GM04504 (cell line): ENCODE measurements at places on chromosomes 5 and 9.
A peak's percentile ranks its signal among the peaks of the same experiment; 100 is the strongest.

- no peak for DNase-seq
These were observed 83.5 kb downstream of the PDE4D start for GRCh38 chr5:59810041-59810440.

DNA sequence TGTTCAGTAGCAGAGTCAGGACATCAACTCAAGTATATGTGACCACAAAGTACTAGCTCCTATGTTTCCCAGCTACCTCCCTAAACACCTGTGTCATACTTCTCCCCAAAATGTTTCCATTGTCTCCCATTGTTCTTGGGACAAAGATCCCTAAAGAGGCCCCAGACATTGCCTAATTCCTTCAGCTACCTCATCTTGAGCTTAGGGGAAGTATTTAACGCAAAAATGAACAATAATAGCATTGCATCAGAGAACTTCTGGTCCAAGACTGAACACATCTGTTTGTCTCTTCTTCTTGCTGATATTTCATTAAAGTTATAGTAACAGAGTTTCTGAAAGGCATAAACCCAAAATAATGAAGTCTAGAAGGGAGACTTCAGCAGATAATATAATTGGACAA, 430.8 kb downstream of the MTRR start:
- DNase-seq: no peak

- peak; percentile 69 for DNase-seq
These were observed 3.7 kb upstream of the EGR1 start for GRCh38 chr5:138461343-138462125.

DNA sequence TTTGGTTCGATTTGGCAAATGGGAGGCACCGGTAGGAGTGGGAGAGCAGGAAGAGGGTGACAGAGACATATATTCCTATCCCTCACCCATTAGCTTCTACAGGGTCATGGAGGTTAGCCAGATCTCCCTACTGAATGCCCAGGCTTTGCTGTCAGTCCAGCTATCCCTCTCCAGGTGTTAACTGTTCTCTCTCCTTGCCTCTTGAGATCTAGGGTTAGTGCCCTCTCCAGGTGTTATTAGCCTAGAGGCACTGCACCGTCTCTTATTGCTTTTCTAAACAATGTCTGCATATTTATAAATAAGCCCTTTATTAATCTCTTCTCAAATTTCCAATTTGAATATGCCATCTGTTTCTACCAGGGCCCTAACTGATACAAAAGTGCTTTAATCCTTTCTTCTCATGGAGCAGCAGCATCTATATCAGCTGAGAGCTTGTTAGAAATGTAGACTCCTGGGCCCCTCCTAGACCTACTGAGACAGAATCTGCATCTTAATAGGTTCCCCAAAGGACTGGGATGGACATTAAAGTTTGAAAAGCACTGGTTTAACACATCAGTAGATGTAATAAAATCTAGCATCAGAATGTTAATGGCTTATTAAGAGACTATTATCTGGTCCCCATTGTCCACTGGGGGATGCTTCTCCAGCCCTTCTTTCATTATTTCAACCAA, 322.5 kb upstream of the SLC24A2 start:
- no peak for DNase-seq

DNA sequence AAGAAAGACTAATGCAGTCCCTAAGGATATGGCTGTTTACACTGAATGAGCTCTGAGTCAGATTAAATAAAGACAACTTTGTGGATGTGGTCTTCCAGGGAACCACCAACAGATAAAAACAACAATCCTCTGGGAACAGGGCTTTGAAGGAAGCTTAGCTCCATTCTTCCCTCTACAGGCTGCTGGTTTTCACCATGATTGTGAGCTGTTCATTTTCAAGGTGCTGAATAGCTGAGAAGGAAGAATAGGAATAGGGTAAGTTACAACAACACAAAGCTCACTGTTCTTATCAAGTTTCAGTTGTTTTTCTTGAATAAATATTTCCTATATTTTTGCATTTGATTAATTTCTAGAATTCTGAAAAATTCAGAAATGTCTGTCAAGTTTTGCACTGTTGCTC, 25.9 kb upstream of the PTAR1 start:
- peak; percentile 14 for DNase-seq

DNA sequence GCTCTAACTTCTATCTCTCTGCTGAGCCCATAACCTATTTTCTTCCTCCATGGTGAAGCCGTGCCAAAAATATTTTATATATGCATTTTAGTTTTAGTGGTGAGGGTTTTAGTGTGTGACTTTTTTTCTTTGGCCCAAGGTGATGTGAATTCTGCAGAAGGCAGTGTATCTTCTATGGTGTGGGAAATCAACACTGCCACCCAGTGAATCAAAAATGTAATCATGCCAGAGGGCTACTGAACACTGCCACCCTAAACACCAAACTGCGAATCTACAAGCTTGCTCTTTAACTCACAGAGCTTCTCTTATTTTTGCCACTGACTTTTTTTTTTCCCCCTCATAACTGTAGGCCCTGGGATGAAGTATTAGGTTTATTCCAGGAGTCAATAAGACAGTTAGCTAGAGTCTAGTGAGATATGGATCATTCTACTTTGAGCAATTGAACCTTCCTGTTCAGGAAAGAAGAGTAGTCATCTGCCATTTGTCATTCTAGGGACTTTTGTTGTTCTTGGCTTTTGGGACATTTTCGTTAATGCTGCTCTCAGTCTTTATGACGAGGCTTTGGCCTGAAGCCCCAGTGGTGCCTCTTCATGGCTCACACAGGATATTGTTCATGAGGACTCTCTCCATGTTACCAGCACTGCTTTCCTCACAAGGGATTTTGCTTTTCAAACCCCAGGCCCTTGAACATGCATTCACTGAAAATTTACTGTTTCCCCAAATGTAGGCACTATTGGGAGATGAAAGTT, 53.1 kb downstream of the C7 start:
- DNase-seq: no peak
